ENCODE measurements at places on chromosomes 6 and 20. TPM values are rescaled to one million over a fixed set of nuclear protein-coding genes. Genes with fewer than 3 reads are reported as not detected.

DNA sequence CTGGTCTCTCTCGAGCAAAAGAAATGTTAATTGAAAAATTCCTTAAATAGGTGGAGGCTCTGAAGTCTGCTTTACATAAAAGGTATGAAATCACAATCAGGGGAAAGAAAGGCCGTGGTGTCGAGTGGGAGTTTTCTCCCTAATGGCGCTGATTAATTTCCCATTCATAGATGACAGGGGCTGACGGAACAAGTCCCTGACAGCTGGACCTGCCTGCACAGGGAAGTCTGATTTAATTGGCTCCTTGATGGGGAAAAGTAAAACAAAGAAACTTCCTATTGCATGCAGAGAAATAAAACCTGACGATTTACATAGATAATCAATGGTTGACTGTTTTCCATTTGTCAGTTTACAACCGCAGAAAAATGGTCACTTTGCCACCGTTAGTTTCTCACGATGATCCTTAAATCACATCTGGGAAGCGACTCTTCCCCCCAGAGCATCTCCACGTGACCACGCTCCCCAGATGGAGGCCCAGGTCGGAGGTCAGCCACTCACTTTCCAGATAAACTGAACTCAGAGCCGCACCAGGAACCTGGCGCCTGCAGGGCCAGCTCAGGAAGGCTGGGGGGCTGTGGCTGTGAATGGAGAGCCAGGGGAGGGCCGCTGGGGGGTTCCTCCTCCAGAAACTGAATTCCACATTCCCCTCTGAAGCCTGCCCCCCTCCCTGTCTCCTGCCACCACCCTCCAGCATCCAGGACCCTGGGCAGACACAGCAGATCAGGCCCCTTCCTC lies 55.3 kb downstream of the DLL1 start:
- no peaks in the 10 kb centered on the region for H3K36me3 ChIP-seq
- no peak overlapping the region for H3K4me3 ChIP-seq
- H3K4me1 ChIP-seq, result peaks cover 8% of the 10 kb centered on the region
- no peaks in the 10 kb centered on the region for H3K27me3 ChIP-seq
- DNase-seq, result no peak

- no peak for DNase-seq
- H3K27me3 ChIP-seq, result no peaks in the 10 kb centered on the region
- H3K36me3 ChIP-seq, result no peaks in the 10 kb centered on the region
- H3K4me3 ChIP-seq, result no peak overlapping the region
- H3K4me1 ChIP-seq, result no peaks in the 10 kb centered on the region
Observed at GRCh38 chr20:53668992-53669391, 75.4 kb upstream of the ZNF217 start.

- H3K36me3 ChIP-seq, result no peaks in the 10 kb centered on the region
- DNase-seq, result peak; percentile 28
- H3K4me3 ChIP-seq, result no peak overlapping the region
- H3K27me3 ChIP-seq, result no peaks in the 10 kb centered on the region
Observed at GRCh38 chr20:23245553-23246181, 104.9 kb upstream of the NXT1 start.

GRCh38 chr20:2246069-2246491 lies 49.7 kb upstream of the TGM3 start:
- H3K4me3 ChIP-seq, result no peak overlapping the region
- no peaks in the 10 kb centered on the region for H3K27me3 ChIP-seq
- no peak for DNase-seq
- H3K27ac ChIP-seq, result no peak overlapping the region

- no peak overlapping the region for H3K27ac ChIP-seq
- H3K27me3 ChIP-seq, result no peaks in the 10 kb centered on the region
- peaks cover 20% of the 10 kb centered on the region for H3K36me3 ChIP-seq
- H3K4me1 ChIP-seq, result peaks cover 3% of the 10 kb centered on the region
- H3K4me3 ChIP-seq, result no peak overlapping the region
- DNase-seq, result no peak
Observed at GRCh38 chr6:170370416-170370815, 63.9 kb downstream of the FAM120B start.

- no peaks in the 10 kb centered on the region for H3K4me1 ChIP-seq
- no peaks in the 10 kb centered on the region for H3K27me3 ChIP-seq
- H3K27ac ChIP-seq, result no peak overlapping the region
Observed at GRCh38 chr20:58457083-58457695, 58.0 kb downstream of the APCDD1L start.

- DNase-seq, result no peak
- no peaks in the 10 kb centered on the region for H3K4me1 ChIP-seq
- no peak overlapping the region for H3K4me3 ChIP-seq
- H3K36me3 ChIP-seq, result no peaks in the 10 kb centered on the region
- no peaks in the 10 kb centered on the region for H3K27me3 ChIP-seq
- no peak overlapping the region for H3K27ac ChIP-seq
Observed at GRCh38 chr20:53227523-53227922, 255.4 kb downstream of the TSHZ2 start.

- no peak for DNase-seq
- peaks cover 31% of the 10 kb centered on the region for H3K4me1 ChIP-seq
- peaks cover 26% of the 10 kb centered on the region for H3K27me3 ChIP-seq
- no peak overlapping the region for H3K27ac ChIP-seq
Observed at GRCh38 chr20:52103335-52103912, 88.2 kb downstream of the ZFP64 start.

DNA sequence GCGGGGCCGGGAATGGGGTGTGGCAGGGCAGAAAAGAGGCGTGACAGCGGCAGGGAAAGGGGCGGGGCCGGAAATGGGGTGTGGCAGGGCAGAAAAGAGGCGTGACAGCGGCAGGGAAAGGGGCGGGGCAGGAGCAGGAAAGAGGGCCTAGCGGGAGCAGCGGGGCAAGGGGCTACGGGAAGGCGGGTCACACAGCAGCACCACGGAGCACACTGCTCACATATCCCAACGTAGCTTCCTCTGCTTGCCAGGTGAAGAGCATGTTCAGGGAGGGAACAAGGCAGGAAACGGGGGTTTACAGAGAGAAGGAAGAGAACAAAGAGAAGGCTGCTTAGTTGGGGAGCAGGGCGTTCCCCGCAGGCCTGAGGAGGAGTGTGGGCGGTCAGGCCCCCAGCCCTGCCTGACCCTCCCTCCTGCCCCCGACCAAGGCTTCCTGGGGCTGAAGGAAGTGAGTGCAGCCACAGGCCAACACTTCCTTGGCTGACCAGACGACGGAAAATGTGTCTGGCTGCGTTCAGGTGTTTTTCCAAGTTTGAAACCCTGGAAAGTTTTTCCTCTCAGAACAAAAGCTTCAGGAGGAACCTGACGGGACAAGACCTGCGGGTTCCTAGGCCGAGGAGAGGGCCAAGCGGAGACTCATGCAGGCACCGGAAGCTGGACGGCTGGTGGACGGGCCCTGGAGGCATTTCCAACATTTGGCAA lies 13.8 kb downstream of the UCKL1 start:
- DNase-seq, result no peak
- H3K4me3 ChIP-seq, result no peak overlapping the region
- H3K27ac ChIP-seq, result no peak overlapping the region
- H3K27me3 ChIP-seq, result no peaks in the 10 kb centered on the region
- peaks cover 38% of the 10 kb centered on the region for H3K4me1 ChIP-seq
- H3K36me3 ChIP-seq, result peaks cover 43% of the 10 kb centered on the region

- DNase-seq, result no peak
- no peak overlapping the region for H3K4me3 ChIP-seq
- H3K27ac ChIP-seq, result no peak overlapping the region
- H3K27me3 ChIP-seq, result no peaks in the 10 kb centered on the region
Observed at GRCh38 chr6:77074037-77074713, 389.1 kb downstream of the HTR1B start.

DNA sequence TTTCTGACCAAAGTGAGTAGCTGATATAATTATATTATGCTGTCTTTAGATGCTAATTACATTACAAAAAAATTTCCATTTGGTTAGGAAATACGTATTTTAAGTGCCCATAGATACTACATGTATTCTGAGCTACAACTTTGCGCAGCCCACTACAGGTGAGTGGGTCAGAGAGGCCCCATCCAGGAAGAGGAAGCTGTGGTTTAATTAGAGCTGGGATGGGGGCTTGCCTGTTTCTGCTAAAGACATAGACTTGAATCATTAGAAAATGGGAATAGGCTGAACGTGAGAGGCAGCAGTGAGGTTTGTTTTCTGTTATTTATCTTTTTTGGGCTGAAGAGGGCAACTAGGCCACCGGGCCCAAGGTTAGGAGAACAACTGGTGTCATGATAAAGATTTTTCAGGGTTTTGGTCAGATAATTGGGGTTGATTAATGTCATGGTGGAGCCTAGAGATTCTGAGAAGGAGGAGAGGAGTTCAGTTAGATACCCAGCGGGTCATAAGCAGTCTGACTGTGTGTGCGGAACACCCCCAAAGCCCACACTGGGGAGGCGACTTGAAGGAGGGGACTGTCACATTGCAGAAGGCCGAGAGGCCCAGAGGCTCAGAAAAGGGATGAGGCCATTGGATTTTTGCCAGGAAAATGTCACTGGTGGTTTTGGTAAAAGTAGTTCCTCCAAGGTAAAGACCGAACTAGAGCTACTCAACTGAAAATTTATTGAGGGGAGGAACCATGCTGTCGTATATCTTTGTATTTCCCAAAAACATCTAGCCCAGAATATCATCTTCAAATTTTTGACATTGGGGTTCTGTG lies 14.5 kb upstream of the IRF4 start:
- H3K4me3 ChIP-seq, result no peak overlapping the region
- no peak for DNase-seq
- H3K27ac ChIP-seq, result no peak overlapping the region
- H3K4me1 ChIP-seq, result peaks cover 28% of the 10 kb centered on the region
- no peaks in the 10 kb centered on the region for H3K36me3 ChIP-seq
- no peaks in the 10 kb centered on the region for H3K27me3 ChIP-seq

DNA sequence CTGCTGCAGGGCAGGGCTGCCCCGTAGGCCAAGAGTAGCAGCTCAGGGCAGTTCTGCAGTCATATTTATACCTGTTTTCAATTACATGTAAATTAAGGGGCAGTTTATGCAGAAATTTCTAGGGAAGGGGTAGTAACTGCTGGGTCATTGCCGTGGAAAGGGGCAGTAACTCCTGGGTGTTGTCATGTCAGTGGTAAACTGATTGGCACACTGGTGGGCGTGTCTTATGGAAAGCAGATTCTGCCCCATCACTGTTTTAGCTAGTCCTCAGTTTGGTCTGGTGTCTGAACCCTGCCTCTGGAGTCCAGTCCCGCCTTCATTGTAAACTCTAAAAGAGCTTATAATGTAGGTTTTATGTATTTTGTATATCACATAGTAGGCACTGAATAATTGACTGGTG lies 22.1 kb downstream of the MAP3K4 start:
- no peak overlapping the region for H3K4me3 ChIP-seq
- H3K36me3 ChIP-seq, result no peaks in the 10 kb centered on the region
- H3K27me3 ChIP-seq, result no peaks in the 10 kb centered on the region
- H3K4me1 ChIP-seq, result no peaks in the 10 kb centered on the region
- H3K27ac ChIP-seq, result no peak overlapping the region

GRCh38 chr20:45595235-45595634 lies 16.2 kb upstream of the WFDC8 start:
- no peaks in the 10 kb centered on the region for H3K36me3 ChIP-seq
- no peaks in the 10 kb centered on the region for H3K4me1 ChIP-seq
- no peak overlapping the region for H3K27ac ChIP-seq
- DNase-seq, result no peak
- no peaks in the 10 kb centered on the region for H3K27me3 ChIP-seq

DNA sequence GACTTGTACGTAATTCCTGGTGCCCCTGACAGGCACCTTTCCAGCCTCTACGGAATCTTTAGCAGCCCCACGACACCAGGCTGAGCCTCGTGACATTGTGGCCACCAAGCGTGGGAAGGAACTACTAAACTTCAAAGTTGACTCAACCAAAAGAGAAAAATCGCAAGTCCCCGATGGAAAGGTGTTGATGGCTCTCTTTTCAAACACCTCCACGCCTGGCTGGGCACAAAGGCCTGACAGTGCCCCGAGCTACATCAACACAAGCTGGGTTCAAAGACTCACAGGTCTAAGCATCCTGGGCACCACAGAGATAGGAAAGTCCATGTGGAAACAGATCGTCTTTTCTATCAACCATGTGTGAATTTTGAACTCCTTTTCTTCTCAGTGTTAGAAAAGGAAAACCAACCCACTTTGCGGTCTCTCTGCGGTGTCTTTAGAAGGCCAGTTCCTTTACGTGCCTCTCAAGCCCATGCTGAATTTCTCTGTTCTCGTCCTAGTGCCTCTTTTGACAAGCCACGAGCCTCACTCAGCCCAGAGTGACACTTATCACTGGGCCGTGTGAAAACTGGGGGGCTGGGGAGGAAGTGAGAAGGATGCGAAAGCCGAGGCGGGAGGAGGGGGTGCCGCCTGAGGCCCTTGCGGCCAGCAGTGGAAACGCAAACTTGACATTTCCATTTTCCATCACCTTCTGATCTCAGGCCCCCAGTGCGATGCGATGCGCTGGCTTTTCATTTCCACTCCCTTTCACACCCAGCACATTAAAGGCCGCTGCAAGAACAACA lies 59.4 kb downstream of the GFOD1 start:
- H3K4me1 ChIP-seq, result peaks cover 94% of the 10 kb centered on the region
- H3K27ac ChIP-seq, result peak overlapping the region; percentile 94
- H3K4me3 ChIP-seq, result peak overlapping the region; percentile 10
- H3K36me3 ChIP-seq, result no peaks in the 10 kb centered on the region

GRCh38 chr6:53793318-53794136 lies 1.3 kb upstream of the LRRC1 start:
- DNase-seq, result peak; percentile 54
- H3K27ac ChIP-seq, result no peak overlapping the region
- peaks cover 4% of the 10 kb centered on the region for H3K27me3 ChIP-seq
- no peaks in the 10 kb centered on the region for H3K36me3 ChIP-seq
- peaks cover 26% of the 10 kb centered on the region for H3K4me1 ChIP-seq

DNA sequence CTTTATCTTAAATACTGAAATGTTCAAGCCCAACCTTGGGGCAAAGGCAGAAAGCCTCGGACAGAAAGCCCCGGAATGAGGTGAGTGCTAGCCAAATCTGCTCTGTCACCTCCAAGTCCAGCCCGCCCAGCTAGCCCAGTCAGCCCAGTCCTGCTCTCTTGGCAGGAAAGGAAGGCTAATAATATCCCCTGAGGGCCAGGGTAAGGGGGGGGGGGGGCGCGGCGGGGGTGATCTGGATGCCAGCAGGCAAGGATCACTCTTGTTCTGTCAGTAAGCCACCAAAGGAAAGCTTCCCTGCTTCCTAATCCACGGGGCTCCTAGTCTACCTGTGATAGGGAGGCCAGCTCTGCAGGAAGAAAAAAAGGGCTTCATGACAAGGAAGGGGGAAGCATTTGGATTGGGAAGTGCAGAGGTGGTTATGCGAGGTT lies 1.1 kb downstream of the NDRG3 start:
- H3K4me3 ChIP-seq, result no peak overlapping the region
- no peaks in the 10 kb centered on the region for H3K36me3 ChIP-seq
- no peak overlapping the region for H3K27ac ChIP-seq
- no peaks in the 10 kb centered on the region for H3K27me3 ChIP-seq
- no peak for DNase-seq

- H3K27ac ChIP-seq, result no peak overlapping the region
- DNase-seq, result no peak
- no peaks in the 10 kb centered on the region for H3K27me3 ChIP-seq
Observed at GRCh38 chr6:81668615-81669047, 83.8 kb downstream of the TENT5A start.

NFYA gene
- total RNA-seq, result 33.0 TPM

SLC17A1 gene
- total RNA-seq, result 0.50 TPM

CCDC170 gene
- total RNA-seq, result 0.20 TPM

OR2B2 gene
- not detected for total RNA-seq

SLC26A8 gene
- 0.93 TPM for total RNA-seq

CAGE1 gene
- total RNA-seq, result 1.1 TPM

CDSN gene
- not detected for total RNA-seq

RIMS4 gene
- not detected for total RNA-seq

LAMA4 gene
- not detected for total RNA-seq

All from natural killer cell (primary cell).